ENCODE measurements at places on chromosomes 4 and X.

DNA sequence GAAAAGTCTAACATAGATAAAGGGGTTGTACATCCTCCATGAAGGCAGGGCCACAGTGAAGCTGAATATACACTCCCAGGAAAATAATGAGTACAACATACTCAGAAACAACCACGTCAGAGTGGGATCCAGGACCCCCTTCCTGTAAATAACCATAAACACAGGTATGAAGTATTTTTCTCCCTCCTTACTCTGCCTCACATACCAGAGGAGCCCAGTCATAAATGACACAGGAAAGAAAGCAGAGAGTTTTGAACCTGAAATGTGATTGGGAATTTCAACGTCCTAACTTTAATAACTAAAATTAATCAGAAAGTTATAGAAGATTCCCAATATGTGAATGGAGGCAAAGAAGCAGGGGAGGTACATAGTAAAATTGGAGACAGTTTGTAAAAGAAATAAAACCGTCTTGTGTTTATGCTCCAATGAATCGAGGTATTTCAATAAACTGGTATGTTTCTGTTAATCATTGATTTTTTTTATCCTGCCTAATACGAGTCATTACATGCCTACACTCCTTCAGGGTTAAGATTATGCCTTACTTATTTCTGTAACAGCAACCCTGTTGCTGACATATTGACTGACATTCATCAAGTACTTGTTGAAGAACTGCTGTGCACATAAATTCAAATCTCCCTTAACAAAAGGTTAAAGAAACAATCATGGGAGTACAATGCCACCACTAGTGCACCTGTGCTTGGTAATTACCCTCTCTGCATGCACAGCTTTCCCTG is 431.3 kb downstream of the KCNIP4 start:
- DNase-seq = no peak

GRCh38 chrX:68867458-68868112 is 38.8 kb downstream of the EFNB1 start:
- no peak for DNase-seq

DNA sequence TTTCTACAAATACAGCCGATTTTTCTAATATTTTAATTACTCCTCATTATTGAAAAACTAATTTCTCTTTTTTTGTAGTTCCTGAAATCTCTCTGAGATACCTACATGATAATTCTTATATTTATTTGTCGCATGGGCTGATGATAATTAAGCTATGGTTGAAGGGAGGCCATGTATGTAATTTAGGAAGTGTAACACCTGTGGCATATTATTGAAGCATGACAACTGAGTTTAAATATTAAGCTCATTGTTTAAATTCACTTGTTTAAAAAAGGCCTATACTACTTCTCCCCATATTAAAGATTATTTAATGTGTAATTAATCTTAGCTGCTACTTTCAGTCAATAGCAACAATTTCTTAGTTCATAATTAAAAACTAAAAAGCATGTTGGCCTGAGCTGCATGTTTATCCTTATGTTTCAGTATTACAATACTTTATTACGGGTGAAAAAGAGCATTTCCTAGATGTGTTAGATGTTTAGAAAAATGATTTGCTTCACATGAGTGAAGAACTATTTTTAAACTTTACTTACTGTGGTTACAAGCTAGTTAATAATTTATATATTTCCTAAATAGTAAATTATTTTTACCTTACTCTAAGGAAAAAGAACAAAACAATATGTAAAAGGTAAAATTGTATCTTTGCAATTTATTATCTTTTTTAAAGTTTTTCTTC is 122.4 kb downstream of the RAP1GDS1 start:
- DNase-seq = no peak

- DNase-seq = no peak
These were observed 23.7 kb downstream of the RP2 start for GRCh38 chrX:46860557-46860956.

DNA sequence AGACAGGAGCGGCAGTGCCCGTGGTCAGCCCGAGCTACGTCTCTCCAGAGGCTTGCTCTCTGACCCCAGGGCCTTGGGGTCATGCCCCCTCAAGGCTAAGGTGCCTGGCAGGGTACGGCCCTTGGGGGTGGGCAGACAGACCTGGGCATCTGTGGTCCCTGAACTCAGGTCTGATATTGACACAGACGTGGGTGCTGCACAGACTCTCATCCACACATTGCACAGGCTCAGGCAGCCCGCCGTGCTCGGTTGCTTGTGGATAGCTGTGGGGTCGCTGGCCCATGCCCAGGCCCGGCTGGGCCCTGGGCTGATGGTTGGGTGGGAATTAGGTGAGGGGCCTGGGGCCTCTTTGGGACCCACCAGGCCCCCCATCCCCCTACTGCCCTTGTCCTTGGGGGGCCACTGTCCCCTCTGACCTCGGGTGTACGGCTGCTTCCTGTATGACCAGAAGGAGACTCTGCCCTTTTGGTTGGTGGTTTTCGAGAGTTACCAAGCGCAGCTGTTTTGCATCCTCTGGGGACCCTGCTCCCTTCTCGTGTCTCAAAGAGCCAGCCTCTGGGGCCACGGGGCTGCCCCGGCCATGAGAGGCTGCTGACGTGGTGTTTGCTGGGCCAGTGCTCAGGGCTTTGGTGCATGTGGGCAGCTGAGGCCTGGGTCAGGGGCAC is 10.1 kb downstream of the FGFRL1 start:
- DNase-seq = no peak

- DNase-seq = no peak
These were observed 2.0 kb upstream of the SH3BP2 start for GRCh38 chr4:2790583-2791517.

DNA sequence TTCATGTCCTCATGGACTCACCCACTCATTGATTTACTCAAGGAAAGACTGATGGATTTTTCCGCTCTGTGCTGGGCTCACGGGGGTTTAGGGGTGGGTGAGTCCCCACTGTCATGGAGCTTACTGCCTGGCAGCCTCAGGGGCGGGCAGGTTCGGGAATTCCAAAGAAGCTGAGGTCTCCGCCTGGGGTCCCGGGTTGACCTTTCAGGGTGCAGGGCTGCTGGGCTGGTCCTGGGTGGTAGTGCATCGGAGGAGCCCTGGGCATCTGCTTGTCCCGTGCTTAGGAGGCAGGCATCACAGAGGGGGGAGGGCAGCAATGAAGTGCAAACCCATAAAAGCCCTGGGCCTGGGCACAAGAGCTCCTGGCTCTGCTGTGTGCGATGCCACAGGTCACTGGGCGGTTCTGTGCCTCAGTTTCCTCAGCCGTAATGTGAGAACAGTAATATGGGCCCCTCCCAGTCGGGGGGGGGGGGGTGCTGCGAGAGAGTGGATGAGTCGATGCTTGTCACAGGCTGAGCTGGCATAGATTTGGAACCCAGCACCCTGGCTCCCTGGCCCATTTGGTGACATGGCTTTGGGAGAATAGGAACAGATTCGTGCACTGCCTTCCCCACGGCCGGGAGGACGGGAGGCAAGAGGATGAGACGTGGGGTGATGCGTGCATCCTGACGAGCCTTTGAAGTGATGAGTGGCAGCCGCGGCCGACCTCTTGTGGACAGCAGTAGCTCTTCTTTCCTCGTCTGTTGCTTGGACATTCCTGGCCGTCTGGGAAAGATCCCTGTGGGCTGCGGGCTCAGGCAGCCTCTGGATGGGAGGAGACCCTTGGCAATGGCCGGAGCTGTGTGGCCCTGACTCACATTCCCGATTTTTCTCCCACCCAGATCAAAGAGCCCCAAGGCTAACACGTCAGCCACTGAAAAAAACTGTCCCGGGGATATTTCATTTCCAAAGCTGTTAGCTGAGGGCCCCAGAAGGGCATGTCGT is 42.0 kb downstream of the PSAPL1 start:
- DNase-seq = no peak

DNA sequence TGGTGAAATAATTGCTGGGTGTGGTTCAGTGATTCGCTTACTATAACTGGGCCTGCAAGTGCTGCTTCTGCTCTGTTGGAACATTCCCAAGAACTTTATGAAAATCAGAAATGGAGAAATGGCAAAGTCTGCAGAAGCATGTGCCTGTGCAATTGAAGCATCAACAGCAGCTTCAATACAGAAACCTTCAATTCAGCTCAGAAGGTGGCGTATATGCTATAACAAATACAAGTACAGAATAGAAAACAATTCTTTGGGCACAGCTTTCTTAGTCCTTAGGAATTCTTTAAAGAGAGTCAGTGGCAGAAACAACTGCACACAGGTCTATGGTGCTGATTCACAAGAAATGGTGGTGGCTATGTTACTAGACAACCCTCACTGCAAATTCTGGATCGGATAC is 18.0 kb upstream of the PDHA2 start:
- no peak for DNase-seq

- DNase-seq = no peak
These were observed 11.8 kb upstream of the SPON2 start for GRCh38 chr4:1183985-1184773.

- DNase-seq = no peak
These were observed 27.1 kb upstream of the IGFBP7 start for GRCh38 chr4:57137261-57137660.

DNA sequence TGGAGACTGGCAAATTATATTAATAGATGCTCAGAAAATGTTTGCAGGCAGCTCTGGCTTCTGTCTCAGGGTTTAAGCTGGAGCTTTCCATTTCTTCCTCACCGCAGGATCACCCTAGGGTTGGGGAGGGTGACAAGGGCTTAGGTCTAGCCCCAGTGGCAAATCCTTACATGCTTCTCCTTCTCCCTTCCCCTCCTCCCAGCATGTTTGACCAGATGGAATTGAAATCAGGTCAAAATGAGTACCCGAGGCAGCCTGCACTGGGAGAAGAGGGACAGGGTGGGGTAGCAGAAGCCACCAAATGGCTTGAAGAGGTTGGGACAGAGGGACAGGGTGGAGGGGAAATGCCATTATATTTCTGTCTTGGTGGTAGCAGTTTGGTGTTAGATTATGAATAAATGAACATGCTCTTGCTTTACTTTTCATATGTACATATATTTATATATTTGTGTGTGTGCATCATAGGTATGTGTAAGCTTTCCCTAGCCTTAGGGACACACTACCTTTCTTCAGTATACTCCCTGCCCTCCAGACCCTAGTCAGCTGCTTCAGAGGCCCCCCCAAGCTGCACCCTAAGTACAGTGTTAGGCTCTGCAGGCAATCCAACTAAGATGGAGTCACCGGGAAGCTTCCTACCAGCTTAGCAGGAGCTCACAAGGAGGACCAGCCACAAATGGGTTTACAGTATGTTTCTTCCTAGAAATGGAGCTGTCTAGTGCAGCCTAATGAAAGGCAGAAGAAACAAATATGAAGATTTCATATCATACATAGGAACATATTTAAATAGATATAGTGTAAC is 1.8 kb downstream of the TMEM35A start:
- no peak for DNase-seq

DNA sequence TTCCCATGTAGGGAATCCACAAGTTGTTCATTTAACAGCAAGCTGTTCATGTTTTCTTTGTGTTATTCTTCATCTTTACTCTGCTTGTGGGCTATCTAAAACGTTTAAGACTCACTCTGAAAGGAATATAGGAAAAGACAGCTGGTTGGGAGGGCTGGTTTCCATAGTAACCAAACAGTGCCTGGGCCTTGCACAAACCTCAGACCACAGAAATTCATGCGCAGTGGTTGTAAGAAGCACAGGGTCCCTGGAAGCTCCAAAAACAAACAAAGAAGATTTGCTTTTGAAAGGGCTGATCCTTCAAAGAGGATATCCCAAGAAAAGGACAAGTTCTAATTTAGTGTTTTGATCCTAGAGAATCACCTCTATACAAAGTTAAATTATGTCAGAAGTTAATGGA is 7.8 kb downstream of the SERTM2 start:
- no peak for DNase-seq

GRCh38 chr4:109186458-109186945 is 116.0 kb downstream of the COL25A1 start:
- DNase-seq = no peak

DNA sequence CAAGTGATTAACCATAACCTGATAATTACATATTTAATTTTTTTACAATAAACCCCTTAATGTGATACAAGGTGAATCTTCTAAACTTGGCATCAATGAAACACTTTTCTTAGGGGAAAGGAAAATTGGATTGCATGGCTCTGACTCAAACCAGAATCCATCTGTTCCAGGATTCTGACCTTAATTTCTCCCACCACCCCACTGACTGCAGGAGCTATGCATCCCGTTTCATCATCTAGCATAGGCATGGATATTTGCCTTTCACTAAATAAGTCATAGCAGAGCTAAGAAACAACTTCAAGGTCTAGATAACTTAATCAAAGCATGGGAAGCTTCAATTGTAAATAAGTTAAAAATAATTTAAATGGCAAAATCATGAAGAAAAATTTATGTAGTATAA is 156.3 kb downstream of the BTC start:
- no peak for DNase-seq

GRCh38 chrX:2451501-2452316 is 49.1 kb downstream of the DHRSX start:
- no peak for DNase-seq

- no peak for DNase-seq
These were observed 13.9 kb upstream of the PRDM8 start for GRCh38 chr4:80183250-80184052.

DNA sequence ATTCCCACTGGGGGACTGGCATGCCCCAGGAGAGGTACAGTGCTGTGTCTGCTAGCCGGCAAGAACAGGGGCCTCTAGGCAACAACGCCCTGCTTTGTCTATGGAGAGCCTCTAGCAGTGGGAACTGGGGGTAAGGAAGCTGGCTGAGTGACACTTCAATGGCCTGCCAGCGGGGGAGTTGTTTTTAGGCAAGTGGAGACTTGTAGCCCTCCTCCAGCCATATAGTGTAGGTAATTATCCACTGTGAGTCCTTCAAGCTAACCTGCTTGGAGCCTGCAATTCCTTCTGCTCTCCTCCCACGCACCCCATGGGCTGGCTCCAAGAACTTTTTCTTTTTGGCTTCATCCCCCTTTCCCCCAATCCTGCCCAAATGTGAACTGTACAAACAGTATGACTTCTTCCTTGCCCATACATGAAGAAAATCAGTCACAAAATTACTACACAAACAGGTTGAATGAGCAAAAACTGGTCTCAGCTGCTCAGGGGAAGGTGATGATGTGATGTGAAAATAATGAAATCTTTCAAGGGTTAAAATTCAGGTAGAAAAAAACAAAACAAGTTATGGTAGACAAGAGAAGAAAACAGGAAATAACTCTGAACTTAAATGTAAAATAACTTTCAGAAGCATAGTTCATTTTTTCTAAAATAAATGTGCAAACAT is 33.1 kb downstream of the LEF1 start:
- no peak for DNase-seq

GRCh38 chr4:13970349-13970748 is 342.8 kb upstream of the BOD1L1 start:
- DNase-seq = no peak

DNA sequence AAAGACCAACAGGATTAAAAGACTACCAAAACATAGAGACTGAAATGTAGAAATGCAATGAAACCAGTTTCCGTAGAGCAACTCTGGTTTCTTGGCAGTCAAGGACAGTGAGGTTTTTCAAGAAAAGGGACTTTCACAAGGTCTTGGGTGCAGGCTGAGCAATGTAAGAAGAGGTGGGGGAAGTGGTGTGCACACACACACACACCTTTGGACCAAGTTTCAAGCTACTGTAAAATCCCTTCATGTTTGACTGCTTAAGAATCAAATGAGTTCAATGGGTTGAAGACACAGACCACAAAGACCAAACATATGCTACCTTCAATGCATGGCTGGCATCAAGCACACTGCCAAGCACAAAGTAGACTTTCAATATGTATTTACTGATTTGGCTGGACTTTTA is 17.8 kb upstream of the MCF2 start:
- DNase-seq = no peak

- DNase-seq = no peak
These were observed 24.0 kb downstream of the STEEP1 start for GRCh38 chrX:119541188-119541587.

GRCh38 chr4:1039493-1040343 is 28.3 kb downstream of the FGFRL1 start:
- no peak for DNase-seq

- no peak for DNase-seq
These were observed 40.8 kb upstream of the GRPR start for GRCh38 chrX:16082470-16083085.

Measured in SHP77 treated with DMSO at 0.1 percent for 48 hours (cell line).